ENCODE measurements at places on chromosomes 5 and 9.

DNA sequence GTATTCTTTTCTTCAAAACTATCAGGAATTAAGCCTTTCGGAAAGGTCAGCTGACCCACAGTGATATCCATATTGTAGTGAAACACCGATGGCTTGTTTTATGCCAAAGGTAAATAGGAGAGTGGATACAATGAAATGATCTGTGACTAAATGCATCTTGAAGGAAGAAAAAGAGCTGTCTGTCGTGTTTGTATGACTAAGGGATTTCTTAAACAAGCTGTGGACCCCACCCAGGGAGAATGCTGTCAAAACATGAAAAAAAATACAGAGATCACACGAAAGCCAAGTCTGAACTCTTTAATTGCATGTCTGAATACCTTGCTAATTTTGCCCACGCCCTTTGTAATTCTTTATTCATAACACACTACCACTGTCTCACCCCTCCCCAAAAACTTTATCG, 286.4 kb upstream of the WWC1 start:
- DNase-seq: no peak

DNA sequence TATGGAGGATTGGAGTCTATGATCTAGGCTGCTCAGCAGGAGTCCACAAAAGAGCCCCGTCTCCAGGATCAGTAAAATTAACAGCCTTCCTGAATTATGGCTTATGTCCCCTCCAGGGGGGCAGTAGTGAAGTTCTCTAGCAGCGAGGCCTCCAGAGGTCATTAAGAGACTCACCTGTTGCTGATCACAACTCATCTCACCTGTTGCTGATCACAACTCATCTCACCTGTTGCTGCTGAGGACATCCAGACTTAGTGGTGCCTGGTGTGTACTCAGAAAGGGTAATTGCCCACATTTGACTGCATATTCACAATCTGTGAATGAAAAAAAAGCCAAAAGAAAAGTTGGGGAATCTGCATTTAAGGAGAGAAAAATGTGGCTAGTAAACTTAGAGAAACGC, 129.5 kb downstream of the SMARCA2 start:
- no peak for DNase-seq

DNA sequence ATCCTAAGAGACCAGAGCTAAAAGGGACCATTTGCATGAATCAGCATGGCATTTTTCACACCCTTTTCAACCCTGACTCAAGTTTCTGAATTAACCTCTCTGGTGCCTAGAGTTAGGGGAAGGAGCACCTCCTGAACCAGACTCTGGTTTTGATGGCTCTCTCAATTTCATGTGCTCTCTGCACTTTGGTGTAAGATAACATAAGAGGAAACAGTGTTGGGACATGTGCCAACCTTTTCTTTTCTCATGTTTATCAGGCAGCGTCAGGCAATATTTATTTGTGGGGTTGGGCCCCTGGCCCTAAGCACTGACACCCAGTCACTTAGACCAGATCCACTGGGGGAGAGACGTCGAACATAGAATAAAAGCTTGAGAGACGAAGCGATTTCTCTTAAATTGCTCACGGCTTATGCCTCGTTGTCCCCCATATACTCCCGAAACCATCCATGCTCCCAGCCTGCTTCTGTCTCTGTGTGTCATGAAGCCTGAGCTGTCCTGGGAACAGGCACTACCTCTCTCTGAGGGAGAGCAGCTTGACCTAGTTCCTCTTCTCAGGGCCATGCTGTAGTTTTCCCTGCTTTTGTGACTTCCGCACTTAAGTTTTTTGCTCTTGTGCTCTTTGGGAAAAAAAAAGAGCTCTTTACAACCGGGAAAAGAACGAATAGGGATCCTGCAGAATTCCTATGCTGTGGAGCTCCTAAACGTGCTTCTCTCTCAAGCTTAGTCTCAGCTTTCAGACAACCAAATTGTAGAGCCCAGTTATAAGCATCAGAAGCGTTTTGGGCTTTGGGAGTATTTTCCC, 195.7 kb downstream of the NR3C1 start:
- DNase-seq: no peak

GRCh38 chr9:20729523-20729922, 45.5 kb downstream of the FOCAD start:
- DNase-seq: no peak

DNA sequence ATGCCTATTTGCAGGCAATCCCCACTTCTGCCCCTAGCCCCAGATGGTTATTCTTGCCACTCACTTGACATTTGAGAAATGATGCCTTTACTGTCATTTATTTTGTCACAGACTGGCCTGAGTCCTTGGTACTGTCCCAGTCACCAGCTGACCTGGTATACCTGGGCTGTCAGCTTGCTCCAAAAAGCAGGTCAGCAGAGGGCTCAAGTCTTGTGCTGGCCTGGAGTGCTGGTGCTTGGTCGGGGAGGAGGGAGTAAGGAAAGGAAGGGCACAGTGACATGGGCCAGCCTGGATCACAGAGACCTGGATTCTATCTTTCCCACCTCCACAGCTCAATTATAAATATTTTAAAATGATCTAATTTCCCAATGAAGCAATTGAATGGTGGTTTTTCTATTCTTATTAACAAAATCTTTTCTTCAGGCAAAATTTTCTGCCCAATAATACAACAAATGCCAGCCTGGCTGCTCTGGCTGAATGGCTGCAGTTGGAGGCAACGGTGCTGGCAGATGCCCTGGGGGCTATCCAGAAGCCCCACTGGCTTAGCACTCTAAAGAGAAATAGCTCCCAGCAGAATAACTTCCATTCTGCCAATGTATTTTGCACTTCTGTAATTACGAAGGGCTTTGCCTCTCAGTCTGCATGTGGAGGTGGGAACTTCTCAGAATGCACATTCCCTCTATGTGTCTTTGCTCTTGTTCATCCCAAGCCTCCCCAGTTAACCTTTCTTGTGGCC, 160.6 kb downstream of the GADD45G start:
- no peak for DNase-seq

DNA sequence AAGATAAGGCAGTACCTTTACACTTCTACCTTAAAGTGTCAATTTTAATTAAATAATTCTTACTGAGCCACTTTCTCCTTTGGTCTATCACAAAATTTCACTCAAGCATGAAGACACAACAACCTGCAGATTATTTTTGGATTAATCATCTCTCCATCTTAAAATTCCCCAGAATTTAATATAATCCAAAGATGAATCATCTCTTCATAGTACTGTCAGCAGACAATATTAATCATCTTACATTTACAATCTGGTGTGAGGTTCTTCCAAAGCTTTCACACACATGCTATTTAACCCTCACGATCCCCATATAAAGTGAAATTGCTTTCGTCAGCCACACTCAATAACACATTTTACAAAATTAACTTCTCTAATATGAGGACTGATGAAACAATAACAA, 43.0 kb downstream of the LHFPL2 start:
- DNase-seq: no peak

GRCh38 chr5:17813214-17813613, 179.0 kb downstream of the TAF11L14 start:
- DNase-seq: no peak

DNA sequence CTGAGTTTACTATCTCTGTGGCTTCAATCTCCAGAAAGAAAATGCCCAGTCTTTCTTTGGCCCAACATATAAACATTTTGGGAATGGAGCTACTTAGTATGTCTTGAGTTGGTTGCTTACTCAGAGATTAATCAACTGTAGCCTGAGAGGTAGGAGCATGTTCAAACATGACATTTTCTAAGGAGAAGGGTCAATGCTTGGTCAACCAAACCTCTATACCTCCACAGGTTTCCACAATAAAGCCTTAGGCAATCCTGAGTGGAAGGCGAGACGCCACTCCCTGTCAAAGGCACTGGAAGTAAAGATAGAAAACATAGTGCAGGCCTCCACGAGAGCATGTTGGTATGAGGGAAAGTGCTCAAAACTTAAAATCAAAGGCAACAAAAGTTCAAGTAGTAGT, 411.4 kb downstream of the KCTD16 start:
- DNase-seq: no peak

- no peak for DNase-seq
Observed at GRCh38 chr9:123998970-123999621, 12.5 kb upstream of the LHX2 start.

DNA sequence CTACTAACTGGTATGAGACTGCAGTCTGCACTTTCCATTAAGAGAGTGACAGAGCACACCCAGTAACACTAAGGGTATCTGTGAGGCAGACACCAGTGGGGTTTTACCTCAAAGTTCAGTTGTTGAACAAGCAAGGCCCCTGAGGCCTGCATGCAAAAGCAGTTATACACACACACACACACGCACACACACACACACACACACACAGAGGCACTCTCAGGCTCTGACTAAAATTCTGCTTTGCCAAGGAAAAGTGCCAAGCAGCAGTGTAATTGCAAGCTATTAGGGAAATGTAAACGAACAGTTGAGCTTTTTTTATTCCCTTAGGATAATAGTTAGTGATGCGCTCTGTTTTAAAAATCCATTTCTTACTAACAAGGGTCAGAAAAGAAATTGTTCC, 377.1 kb downstream of the SPOCK1 start:
- DNase-seq: no peak

- DNase-seq: no peak
Observed at GRCh38 chr9:99274495-99274894, 52.4 kb downstream of the SEC61B start.

- DNase-seq: no peak
Observed at GRCh38 chr5:80714570-80715298, 60.0 kb upstream of the DHFR start.

GRCh38 chr5:139904566-139904815, 108.9 kb downstream of the PSD2 start:
- DNase-seq: no peak

GRCh38 chr9:127654619-127655018, 42.5 kb downstream of the STXBP1 start:
- DNase-seq: no peak

DNA sequence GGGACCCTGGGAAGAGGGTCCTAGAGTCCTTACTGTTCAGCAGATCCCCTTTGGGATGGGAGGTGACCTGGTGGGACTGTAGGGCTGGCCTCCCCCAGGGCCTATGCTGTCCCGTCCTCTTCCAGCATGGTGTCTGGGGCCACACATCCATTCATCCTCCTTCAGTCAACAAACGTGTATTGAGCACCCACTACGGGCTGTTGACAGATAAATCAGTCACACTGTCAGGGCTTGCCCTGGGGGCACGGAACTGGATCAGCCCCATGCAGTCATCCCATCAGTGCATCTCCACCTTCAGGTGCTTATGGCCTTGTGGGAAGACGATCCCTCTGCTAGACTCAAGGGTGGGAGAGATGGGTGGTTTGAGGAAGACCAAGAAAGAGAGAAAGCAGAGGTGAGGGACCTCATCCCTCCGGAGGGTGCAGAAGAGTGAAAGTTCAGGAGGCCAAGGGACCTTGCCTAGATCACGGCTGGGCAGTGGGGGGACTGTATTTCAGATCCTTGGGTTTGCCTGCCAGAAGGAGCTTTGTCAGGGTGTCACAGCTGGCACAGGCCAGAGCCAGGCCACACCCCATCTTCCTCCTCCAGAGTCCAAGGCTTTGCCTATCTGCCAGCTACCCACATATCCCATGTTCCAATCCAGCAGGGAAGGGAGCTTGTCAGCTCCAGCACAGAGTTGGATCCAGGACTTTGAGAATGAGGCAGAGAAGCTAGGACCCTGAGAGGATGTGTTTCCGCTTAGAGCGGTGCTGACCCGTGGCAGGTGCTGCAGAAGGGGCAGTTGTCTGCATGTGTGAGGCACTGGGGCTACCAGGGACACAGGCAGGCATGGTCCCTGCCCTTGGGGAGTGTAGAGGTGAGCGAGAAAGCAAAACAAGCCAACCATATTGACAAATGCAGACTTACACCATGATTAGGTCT, 30.5 kb downstream of the COL27A1 start:
- DNase-seq: no peak

DNA sequence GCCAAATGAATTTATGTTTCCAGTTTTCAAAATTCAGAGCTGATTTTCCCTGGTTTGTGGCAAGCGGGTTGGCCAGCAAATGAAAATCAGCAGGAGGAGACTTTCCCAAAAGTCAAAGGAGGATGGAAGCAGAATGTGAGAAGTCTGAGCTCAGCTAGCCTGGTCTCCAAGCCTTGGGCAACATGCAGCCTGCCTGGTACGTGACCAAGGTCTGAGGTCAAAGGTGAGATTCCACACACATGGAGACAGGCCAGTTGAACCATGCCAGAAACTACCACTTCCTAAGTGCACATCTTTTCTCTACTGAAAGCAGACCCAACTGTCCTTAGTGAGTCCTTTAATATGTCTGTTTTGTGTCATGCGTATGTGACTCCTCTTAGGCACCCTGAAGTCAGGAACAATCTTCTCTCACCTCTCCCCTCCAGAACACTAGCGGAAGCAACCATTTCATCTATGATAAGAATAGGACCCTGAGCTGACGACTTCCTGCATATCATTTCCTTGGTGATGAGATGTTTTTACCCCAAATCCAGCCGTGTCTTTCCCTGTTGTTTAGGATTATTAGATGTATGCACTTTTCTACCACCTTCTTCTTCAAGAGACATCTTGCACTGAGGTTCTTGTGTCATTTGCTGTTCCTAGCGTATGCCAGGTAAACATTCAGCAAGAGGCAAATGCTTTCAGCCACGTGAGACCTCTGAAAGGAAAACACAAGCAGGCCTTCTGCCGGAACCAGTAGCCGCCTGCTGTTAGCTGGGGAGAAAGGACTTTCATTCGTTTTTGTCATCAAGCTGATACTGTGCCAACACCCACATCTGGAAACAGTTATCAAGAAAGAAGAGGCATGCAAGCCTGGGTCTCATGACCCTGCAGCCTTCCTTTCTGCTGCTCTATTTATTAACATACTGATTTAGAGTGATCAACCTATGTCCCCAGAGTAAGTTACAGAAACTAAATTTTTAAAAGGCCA, 9.7 kb upstream of the TGFBI start:
- no peak for DNase-seq

DNA sequence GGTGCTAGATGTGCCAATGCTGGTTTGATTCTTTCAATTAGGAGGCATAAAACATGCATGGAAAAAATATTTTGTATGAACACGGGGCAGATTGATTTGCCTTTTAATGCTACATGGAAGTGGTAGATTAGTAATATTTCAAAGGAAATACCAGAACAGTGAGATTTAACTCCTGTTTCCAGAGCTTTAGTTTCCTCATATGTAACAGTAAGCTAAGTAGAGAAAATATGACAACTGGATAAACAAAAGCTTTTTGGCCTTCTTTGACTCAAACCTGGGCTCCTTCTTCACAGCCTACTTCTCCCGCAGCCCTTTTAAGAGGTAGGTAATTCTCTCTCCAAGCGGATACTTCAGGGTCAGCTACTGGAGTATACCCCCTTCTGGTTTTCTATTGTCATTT, 254.2 kb upstream of the TRPC7 start:
- no peak for DNase-seq

DNA sequence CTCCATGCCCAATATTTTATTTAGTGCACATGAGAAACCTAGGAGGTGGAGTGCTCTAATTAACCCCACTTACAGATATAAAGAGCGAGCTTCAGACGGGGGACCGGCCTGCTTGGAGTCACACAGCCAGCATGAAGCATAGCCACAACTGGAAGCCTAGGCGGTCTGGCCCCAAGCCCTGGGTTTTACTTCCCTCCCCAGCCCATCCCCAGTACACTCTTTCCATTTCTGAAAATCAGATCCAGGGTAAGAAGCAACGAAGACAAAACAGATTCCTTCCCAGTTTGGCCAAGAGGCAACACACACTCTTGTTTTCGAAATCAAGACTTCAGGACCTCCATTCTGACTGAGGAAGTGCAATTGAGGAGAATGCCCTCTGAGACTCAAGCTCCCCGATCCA, 27.1 kb downstream of the KCNMB1 start:
- DNase-seq: peak; percentile 29

GRCh38 chr5:157571357-157571827, 4.2 kb downstream of the ADAM19 start:
- DNase-seq: peak; percentile 63

- DNase-seq: no peak
Observed at GRCh38 chr5:2266641-2267240, 384.0 kb upstream of the IRX4 start.

All from CD14-positive monocyte (primary cell).